Activated CD8-positive, alpha-beta memory T cell treated with anti-CD3 and anti-CD28 coated beads for 1 hour (primary cell): ENCODE measurements at places on chromosomes 1 and 21.

DNA sequence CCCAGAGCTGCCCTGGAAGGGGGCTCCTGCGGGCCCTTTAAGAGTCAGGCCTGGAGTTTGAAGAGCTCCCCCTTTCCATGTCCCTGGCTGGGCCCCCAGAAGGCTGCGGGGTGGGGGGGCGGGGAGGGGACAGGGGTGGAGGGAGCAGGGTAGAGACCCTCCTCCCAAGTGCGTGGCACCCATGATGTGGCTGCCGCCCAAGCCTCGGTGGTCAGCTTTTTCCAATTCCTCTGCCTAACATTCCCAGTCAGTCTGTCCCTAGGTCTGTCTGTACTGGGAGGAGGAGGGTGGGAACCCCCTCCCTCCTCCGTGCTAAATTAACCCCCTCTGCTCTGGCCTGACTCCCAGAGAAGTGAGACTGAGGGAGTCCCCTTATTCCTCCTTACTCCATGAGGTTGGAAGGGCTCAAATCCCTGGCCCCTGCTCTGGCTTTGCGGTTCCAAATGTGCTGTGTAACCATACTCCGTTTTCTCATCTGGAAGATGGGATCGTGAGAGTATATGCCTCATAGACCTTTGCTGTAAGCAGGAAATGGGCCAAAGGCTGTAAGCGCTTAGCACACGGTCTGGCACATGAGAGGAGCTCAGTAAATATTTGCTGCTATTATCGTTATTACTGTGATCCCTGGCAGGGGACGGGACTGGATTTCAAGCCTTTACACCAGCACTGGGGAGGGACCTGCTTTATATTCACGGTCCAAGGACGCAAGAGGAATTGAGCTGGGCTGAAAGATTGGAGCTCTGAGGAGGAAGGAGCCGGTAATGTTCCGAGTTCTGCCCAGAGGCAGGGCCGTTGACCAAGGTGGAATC, 658 bp upstream of the COL16A1 start:
- DNase-seq, result no peak

DNA sequence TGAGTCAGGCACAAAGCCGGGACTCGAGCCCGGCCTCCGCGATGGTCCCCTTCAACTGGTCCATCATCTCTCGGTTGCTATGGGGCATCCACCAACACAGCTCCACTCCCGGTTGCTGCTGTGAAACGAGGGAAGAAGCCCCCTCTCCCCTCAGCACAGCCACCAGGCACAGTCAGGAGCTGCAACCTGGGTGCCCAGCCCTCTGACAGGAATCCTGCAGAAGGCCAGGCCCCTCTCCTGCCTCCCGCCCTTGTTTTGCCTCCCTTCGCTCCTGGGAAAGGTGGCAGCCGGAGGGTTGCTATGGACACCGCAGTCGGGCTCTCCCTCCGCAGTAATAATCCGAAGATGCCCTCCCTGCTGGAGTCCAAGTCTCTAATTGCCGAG, 8.9 kb upstream of the KCNN3 start:
- no peak for DNase-seq

- no peak for DNase-seq
Measured at GRCh38 chr1:43214501-43215444, 42.6 kb downstream of the CFAP57 start.

DNA sequence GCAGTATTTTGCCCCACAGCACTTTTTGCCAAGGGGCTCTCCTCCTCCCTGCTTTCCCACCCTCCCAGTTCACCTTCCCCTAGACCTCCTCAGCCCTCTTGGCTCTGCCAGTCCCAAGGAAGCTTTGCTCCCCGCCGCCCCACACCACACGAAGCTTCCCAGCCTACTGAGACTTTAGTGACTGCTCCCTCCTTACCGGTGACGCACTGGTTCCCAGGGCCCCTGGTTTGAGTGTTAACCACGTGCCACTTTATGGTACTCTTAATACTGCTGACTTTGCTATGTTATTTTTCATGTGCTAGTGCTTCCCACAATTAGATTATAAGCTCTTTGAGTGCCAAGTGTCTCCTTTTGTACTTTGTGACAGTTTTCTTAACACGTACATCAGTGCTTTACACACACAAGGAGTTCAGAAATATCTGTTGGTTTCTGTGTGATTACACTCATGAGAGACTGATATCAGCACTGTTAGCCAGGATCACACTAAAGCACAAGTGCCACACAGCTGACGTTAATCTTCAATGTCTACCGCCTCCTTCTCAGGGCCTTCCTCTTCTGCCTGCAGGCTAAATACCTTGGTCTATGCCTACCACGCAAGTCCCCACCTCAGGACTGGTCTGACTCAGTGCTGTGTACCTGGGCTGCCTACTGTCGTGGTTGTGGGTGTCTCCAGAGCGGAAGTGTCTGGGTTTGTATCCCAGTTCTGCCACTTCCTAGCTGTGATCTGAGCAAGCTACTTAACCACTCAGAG, 61.0 kb downstream of the DNTTIP2 start:
- DNase-seq, result no peak

- no peak for DNase-seq
Measured at GRCh38 chr1:29786195-29786594, 549.9 kb downstream of the PTPRU start.

DNA sequence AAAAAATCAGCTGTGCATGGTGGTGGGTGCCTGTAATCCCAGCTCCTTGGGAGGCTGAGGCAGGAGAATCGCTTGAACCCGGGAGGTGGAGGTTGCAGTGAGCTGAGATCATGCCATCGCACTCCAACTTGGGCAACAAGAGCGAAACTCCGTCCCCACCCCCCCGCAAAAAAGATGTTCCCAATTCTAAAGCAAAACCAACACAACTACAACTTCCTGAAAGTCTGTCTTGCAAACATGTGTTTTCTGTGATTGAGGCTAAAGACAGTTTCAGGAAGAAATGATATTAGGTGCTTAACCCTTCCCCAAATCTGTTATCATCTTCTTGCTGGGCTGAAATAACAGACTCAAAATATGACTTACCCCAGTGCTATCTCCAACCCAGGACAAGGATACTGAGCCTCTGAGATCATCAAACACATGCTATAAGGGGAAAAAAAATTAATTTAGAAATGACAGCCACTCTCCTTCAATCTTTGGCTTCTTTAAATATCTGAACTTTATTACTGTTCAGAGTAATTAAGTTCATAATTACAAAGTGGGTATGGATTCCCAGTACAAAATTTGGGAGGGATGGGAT, 28.5 kb downstream of the SORT1 start:
- no peak for DNase-seq
